ENCODE measurements at places on chromosomes 11 and 22.
A peak's percentile ranks its signal among the peaks of the same experiment; 100 is the strongest.

DNA sequence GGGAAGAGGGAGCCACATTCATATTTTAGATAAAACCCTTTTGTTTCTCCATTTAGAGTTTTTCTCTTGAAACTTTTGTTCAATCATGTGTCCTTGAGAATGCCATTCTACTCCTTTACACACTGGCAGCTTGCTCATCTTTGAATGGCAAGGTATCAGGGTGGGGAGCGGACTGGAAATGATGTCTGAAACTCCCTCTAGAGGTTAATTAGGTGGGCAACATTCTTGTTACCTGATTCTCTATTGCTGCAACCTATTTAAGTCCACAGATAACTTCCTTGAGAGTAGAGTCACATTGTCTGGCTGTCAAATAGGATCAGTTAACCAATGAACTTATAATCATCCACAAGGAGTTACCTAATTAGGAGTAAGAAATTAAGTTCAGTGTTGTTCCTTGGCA, 533.6 kb upstream of the API5 start:
- no peak for DNase-seq

DNA sequence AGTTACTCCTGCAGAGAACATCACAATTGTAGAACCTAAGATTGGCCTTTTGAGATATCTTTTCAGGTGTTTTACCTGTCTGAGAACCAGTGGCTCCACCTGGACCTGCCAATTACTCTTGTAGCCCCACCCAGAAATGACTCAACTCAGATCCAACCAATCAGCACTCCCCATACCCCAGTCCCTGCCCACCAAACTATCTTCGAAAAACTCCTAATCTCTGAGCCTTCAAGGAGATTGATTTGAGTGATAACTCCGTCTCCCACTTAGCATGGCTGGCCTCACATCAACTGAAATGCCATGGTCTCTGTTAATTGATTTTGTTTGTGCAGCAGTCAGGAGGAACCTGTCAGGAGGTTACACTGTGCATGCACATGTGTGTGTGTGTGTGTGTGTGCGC, 103.6 kb downstream of the MTNR1B start:
- DNase-seq, result no peak

DNA sequence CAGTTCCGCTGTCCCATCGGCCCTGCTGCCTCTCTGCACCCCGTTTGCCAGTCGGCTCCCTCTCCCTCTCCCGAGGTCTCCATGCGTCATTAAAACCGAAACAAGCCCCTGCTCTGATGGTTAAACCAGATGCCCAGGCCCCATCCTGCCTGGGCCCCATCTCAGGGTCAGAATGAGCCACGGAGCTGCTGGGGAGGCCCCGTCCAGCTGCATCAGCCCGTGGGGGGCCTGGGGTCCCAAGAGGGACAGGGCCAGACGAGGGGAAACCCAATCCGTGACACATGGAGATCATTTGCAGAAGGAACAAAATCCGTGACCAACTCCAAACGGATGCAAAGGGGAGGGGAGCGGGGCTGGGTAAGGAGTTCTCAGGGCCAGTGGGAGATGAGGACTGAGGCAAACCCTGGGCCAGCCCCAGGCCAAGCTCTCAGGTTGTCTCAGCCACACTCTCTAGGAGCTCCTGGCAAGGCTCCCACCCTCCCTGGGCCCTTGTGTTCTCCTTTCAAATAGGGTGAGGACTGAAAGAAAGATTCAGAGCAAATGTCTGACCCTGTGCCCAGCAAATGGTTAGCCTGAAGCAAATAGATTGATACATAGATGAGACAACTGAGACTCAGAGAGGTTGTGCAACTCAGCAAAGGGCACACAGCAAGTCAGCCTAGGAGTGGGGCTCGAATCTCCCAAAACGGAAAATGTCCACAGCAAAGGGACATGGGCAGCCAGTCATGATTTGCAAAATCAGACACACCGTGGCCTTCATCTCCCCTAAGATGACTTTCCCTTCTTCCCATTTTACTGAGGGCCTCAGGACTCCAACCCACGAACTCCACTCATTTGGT, 162.1 kb downstream of the MN1 start:
- DNase-seq, result no peak

GRCh38 chr22:45268167-45268957, 16.4 kb upstream of the UPK3A start:
- DNase-seq, result peak; percentile 34

GRCh38 chr11:12163181-12163941, 53.0 kb downstream of the MICAL2 start:
- DNase-seq, result no peak

DNA sequence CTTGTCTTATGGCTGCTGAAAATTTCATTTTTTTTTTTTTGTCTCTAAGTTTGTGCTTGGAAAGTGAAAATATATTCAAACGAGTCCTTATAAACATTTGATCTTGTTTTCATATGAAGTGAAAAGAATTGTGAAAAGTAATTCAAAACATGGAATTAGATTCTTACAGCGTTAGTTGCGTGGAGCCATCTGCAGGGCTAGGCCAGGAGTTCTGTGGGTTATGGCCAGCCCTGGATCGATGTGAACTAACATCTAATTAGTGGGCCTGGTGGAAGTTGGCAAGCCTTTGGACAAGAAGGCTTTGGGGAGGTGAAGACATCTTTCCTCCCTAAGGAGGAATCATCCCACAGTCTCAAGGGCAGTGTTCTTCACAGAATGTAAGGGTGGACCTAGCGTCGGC, 37.2 kb downstream of the PARVA start:
- DNase-seq, result no peak

DNA sequence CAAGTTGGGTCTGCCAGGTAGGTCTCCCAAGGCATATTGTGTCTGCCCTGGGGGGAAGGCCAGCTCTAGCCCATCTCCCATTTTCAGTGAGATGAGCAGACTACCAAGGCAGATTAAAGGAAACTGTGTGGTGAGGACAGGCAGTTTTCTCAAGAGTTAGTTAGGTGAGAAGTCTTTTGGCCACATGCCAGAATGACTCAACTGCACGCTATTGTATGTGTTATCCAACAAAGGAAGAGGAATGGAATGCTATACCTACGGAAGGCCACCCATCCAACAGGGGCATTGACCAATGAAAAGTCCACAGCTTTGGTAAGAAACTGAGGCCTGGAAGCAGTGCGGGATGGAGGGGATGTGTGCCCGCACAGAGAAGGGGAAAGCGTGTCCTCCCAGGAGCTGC, 941.7 kb downstream of the NTM start:
- DNase-seq, result peak; percentile 4

DNA sequence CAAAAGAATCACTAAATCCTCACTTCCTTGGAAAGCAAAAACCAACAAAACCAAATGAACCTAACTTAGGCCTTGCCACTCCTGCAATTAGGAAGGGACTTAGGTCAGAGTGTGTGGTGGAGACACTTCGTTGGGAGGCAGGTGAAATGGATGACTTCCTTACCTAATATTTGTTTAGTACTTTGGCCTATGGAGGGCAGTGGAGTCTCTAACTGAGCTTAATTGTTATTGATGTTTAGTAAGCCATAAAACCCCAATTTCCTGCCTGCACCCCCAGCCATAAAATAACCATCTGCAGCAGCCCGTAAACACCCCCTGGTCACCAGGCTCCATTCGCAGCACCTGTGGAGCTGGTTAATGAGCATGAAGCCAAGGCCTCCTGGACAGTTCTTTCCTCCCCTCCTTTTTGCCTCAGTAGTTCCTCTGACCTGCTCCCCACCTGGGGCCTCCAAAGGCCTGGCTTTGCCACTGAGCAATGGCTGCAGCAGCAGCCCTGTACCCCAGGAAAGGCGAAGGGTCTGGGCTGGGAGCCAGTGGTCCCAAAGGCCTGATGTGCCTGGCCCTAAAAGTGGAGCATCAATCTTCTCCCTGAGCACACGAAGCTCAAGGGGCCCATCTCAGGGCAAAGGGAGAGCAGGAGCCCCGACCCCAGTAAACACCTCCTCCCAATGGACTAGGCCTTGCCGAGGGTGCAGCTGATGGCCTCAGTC, 15.6 kb upstream of the SYT13 start:
- DNase-seq, result no peak

DNA sequence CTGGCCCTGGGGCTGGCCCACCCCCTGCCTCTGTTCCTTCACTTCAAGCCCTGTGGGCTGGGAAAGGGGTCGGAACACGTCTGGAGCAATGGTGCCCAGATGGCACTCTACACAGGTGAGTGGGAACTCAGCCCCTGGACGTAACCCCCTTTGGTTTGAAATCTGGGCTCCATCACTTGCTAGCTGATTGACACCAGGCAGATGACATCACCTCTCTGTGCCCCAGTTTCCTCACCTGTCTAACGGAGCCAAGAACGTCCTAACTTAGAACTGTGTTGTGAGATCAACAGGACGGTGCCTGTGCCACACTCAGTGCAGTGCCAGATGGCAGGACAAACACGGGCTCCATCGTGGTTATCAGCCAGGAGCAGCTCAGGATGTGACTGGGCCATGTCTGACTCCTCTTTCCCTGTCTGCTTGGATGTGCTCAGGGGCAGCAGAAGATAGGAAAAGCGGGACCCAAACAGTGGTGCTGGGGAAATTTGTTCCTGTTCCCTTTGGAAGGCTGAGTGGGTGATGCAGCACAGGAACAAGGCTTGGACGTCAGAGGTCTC, 24.4 kb downstream of the NPTXR start:
- no peak for DNase-seq

DNA sequence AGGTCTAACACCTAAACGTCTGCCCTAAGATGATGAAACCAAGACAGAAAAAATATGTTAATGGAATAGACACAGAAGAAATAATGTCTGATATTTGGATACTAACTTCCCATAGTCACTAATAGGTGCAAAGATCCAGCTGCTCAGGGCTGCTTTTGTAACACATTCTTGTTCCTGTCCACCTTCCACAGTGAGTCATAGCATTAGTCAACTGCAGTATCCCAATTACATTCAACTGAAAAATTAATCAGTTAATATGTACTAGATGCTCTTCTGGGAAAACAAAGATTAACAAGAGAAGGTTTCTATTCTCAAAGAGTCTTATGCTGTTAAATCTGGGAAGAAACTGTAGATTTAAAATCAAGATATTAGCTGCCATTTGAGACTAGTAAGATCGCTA, 47.6 kb downstream of the HEPHL1 start:
- no peak for DNase-seq

DNA sequence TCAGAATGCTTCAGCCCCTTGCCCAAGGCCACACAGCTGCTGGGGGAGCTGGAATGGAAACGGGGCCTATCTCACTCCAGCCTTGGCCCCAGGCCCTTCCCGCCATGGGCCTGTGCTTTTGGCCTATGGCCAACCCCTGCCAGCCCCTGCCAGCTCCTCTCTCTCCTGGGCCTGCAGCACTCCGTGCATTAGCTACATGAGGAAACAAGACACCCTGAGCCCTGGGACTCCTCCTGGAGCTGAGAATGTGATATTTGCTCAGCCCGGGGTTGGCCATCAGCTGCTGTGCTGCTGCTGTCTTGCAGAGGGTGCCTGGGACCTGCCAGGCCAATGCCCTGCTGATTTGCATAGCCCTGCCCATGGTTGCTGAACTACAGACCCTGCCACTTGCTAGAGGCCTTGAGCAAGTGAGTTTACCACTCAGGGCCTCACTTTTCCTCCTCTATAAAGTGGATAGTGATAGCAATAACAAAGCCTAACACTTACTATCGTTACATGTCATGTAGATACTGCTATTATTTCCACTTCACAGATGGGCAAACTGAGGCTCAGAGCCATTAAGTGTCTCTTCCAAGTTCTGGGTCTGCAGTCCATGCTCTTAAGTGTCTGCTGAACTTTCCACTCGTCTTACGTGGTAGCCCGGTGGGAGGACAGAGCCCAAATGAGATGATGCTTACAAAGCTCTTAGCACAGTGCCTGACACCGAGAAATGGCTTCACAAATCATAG, 99.6 kb downstream of the KIAA1671 start:
- no peak for DNase-seq

DNA sequence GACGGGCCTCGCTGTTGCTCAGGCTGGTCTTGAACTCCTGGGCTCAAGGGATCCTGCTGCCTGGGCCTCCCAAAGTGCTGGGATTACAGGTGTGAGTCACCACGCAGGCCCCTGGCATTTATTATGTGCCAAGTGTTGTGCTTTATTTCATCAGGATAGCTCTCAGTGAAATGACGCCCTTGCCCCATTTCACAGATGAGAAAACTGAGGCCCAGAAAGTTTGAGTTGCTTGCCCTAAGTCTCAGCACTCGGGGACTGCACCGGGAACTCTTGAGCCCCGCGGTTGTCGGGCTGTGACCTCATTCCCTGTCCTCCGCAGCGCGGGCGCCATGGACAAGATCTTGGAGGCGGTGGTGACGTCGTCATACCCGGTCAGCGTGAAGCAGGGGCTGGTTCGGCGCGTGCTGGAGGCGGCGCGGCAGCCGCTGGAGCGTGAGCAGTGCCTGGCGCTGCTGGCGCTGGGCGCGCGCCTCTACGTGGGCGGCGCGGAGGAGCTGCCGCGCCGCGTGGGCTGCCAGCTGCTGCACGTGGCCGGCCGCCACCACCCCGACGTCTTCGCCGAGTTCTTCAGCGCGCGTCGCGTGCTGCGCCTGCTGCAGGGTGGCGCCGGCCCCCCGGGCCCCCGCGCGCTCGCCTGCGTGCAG, 7.3 kb downstream of the USP35 start:
- no peak for DNase-seq

GRCh38 chr11:8192896-8193209, 24.0 kb upstream of the RIC3 start:
- no peak for DNase-seq

DNA sequence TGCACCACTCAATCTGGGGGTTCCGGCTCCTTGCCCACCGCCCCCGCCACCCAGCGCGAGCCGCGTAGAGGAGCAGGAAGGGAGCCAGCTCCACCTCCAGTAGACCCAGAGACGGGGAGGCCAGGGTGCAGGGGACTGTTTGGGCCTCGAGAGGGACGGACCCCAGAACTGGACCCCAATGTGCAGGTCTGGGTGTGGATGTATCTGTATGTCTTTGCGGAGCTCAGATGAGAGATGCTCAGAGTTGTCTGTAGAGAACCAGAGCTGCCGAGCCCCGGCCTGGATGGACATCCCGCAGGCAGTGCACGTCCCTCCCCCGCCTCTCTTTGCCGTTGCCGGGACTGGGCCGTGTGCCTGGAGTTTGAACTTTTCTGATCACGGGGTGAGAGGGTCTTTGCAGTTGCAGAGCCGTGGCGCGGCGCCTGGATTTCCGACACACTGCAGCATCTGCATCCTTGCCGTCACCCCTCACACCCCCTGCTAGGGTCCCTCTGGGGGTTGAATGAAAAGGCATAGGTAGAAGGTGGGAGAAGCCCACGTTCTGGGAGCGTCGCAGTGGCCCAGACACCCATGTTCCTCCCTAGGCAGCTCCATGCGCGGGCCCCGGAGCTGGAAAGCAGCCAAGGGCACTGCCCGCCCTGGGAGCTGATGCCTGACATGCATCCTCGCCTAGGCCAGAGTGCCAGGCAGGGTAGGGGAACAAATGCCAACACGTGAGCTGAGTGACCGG, 105.2 kb downstream of the KCNQ1 start:
- DNase-seq, result no peak

- no peak for DNase-seq
Observed at GRCh38 chr11:70212227-70212811, 9.2 kb downstream of the FADD start.

DNA sequence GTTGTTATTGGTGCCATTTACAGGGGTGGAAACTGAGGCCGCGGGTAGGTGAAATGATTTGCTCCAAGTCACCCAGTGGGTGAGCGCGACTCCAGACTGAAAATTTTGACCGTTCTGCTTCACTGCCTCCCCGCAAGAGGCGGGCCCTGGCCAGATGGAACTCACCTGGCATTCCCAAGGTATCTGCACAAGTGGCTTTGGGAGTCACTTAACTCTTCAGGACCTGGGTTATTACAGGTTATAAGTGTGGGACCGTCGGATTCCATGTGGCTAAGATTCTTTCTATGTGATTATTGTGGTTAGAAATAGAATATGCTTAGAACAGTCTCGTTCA, 598 bp downstream of the CABIN1 start:
- no peak for DNase-seq
